Pancreas (tissue), 10 donors: ENCODE measurements at places on chromosomes 3 and 15. TPM values are rescaled to one million over a fixed set of nuclear protein-coding genes. Genes with fewer than 3 reads are reported as not detected.

Gene ISLR2
- 0.50 TPM for total RNA-seq

Gene SYNM
- total RNA-seq: 2.0 TPM

Gene FEZF2
- not detected for total RNA-seq

Gene OR5K3
- total RNA-seq: not detected

Gene PLSCR2
- total RNA-seq: 0.95 TPM

Gene SNRPA1
- 23.0 TPM for total RNA-seq

- H3K36me3 ChIP-seq: peaks cover 20% of the 10 kb centered on the region
- H3K4me3 ChIP-seq: no peak within 1 kb of the TSS
- DNase-seq: no peak
- no peak within 1 kb of the TSS for H3K27ac ChIP-seq
- peaks cover 6% of the 10 kb centered on the region for H3K4me1 ChIP-seq
Measured at GRCh38 chr3:121660356-121661171, at the start of gene HCLS1. TSS of gene HCLS1 (minus strand) at chr3:121660903. CDS start at chr3:121658347, 2,556 bp downstream.

DNA sequence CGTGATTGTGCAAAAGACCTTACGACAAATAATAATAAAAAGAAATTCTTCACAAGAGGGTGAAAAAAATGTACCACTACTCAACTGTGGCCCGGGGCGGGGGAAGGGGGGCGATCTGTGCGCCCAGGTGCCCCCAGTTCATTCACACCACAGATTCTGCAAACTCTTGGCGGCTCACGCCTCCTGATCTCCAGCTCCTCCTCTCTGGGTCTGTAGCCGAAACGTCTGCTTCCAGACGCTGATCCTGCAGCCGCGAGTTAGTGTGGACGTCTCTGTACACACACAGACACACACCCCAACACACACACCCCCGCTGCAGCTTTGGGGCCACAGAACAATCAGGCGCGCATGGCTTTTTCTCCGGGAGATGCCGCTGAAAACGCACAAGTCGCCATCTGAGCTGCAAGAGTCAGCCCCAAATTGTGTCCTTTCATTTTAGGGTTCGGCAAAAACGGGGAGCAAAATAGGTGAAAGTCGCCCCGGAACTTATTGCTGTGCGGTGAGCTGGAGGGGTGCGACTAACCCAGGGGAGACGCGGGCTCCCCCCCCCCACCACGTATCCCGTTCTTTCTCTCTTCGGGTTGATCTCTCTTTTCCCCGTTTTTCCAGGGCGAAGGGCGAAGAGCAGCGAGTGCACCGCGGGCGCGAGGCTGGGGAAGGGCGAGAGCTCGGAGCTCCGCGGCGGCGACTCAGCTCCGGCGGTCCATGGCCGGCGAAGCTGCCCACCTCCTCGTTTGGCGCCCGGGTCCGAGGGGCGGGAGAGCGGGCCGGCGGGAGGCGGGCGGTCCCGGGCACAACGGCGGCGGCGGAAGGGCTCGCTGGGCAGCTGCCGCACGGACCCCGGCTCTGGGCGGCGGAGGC, 505 bp upstream of the WNT5A start:
- DNase-seq: peak; percentile 44
- H3K36me3 ChIP-seq: no peaks in the 10 kb centered on the region
- H3K4me3 ChIP-seq: peak overlapping the region; percentile 38
- no peaks in the 10 kb centered on the region for H3K27me3 ChIP-seq

DNA sequence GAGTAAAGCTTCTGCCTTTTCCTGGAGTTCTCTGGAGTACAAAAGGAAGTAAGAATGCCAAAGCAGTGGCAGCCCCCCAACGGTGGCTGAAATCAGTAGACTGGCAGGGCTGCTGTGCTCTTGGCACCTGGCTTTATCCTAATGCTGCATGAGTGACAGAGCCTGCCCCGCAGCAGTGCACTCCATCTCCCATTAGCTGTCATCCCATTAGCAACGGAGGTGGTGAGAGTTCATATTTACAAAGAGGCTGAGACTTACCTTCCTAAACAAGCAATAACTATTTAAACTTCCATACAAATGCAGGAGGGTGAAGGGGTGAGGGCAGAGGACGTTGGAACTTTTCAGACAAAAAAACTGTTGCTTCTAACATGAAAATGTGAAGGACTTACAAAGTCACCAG, 51.9 kb downstream of the SERPINI1 start:
- no peak overlapping the region for H3K27ac ChIP-seq
- H3K4me1 ChIP-seq: peaks cover 22% of the 10 kb centered on the region
- H3K36me3 ChIP-seq: no peaks in the 10 kb centered on the region
- H3K27me3 ChIP-seq: no peaks in the 10 kb centered on the region
- H3K4me3 ChIP-seq: no peak overlapping the region

DNA sequence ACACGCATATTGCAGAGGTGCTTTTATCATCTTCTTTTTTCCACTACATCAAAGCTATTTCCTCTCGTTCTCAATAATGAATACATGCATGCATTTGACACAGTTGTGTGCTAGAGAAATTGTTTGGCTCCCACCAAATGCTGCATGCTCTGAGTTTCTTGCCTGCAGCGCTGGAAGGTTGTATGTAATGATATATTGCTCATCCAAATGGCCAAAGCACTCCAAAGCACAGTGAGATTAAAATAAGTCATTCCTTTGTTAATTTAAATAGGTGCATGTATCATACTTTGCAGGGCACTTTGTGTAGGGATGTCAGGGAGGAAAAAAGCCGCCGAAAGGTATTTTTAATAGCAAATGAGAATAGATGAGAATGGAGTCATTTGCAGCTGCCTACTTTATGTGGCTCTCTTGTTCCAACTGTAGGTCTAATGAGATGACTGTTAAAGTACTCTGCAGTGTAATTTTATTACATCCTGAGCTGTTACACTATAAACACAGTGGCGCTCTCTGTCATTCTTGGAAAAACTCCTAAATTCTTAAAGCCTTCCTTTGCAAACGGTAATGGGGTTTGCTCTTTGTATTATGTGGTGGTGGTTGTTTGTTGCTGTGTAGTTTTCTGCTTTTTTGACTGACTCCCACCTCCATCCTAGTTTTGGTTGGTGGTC, 56.9 kb upstream of the SKOR1 start:
- peaks cover 10% of the 10 kb centered on the region for H3K4me1 ChIP-seq
- no peaks in the 10 kb centered on the region for H3K36me3 ChIP-seq
- no peak overlapping the region for H3K27ac ChIP-seq
- DNase-seq: no peak
- no peaks in the 10 kb centered on the region for H3K27me3 ChIP-seq
- no peak overlapping the region for H3K4me3 ChIP-seq

- no peaks in the 10 kb centered on the region for H3K36me3 ChIP-seq
- no peaks in the 10 kb centered on the region for H3K27me3 ChIP-seq
- H3K4me3 ChIP-seq: no peak overlapping the region
Measured at GRCh38 chr3:46060551-46060950, 33.3 kb upstream of the XCR1 start.

DNA sequence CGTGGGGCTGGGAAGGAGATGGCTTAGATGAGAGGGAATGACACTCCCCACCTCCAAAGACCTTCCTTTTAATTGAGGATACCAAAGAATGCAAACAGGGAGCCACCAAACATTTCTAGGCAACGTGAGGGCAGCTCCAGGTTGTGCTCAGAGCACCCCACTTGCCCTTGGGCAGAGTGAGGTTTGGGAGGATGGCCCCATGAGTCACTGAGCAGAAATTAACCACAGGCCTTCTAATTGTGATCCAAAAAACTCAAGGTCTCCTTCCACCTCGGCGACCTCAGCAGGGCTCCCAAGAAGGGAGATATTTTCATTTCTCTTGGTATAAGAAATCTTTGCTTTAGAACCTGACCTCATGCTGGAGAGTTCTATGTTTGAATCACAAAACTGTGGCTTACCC, 305.0 kb upstream of the TPM1 start:
- no peak for DNase-seq
- no peak overlapping the region for H3K27ac ChIP-seq
- no peak overlapping the region for H3K4me3 ChIP-seq
- no peaks in the 10 kb centered on the region for H3K36me3 ChIP-seq
- no peaks in the 10 kb centered on the region for H3K4me1 ChIP-seq
- no peaks in the 10 kb centered on the region for H3K27me3 ChIP-seq

DNA sequence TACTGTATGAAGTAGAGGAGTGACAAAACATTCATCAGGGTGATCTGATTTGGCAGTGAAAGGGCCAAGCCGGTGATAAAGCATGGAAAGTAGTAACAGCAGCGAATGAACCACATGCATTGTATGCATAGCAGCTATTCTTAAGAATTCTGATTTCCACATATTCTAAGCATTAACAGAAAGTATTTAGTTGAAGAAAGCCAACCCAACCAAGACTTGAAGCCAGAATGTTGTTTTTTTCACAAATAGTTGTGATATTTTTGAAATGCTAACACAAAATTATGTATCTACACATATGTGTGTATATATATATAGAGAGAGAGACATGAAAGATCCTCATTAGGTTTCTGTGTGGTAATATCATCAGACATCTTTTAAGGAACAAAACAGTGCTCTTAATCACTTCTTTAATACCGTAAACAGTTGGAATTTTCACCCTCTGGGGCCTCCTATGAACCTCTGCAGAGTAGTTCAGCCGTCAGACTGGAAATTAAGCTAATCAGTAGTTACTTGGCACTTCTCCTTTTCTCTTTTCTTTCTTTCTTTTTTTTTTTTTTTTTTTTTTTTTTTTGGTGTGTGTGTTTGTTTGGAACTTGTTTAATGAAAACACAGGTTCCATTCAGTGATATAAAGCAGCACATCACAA, 139.6 kb downstream of the CMSS1 start:
- DNase-seq: no peak
- H3K4me1 ChIP-seq: peaks cover 43% of the 10 kb centered on the region

GRCh38 chr3:148906667-148907066, 41.6 kb downstream of the CPA3 start:
- no peaks in the 10 kb centered on the region for H3K4me1 ChIP-seq
- H3K36me3 ChIP-seq: no peaks in the 10 kb centered on the region
- no peak for DNase-seq

DNA sequence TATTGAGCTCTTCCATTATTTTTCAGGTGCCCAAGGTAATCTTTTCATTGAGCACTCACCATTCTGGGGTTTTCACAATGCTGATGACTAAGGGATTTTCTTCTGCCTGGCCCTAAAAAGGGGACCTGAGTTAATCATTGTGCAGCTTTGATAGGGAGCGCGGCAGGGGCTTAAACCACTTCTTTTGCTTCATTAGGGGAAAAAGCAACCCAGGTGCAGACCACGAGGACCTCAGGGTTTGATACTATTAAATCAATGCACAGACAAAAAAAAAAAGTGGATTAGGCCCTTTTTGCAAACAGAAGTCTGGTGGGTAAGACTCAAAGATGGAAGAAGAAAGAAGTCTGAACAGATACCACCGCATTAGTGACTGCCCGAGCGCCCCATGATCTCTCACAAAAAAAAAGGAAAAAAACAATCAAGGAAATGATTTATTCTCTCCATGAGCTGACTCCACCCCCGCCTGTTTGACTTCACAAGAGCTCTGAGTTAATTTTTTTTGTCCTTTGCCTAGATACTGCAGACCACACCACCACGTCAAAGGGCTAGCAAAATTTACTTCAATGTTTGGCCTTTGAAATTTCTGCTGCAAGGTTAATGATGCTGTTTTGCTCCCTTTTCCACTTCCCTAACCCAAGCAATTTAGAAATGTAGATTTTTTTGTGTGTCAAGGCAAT, 78.0 kb upstream of the FEZF2 start:
- no peak for DNase-seq
- H3K4me1 ChIP-seq: no peaks in the 10 kb centered on the region
- no peaks in the 10 kb centered on the region for H3K36me3 ChIP-seq
- no peaks in the 10 kb centered on the region for H3K27me3 ChIP-seq
